Occipital lobe (tissue), 3 donors: ENCODE measurements at places on chromosomes 5 and 9.

- no peak for DNase-seq
These were observed 12.2 kb downstream of the SECISBP2 start for GRCh38 chr9:89330513-89330912.

- no peak for DNase-seq
These were observed 3.3 kb upstream of the EXOC3 start for GRCh38 chr5:439636-440035.

GRCh38 chr9:71985297-71985911 is 74.0 kb downstream of the C9orf85 start:
- no peak for DNase-seq

DNA sequence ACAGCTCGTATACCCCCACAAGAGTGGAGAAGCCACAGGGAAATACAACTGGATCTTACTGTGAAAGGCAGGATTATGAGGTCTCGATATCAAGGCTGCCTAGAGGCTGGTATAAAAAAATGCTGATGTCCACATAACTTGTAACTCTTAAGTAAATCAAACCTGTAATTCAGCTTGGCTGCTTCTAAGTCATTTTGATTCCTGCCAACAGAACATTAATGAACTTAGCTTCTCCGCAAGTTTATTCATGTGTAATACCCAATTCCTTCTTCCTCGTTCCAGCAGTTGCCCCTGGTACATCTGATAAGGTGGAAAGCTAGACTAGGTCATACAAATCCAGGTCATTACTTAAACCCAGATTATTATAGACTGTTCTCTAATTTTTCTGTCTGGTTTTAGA is 16.4 kb upstream of the SMIM15 start:
- DNase-seq: no peak

- DNase-seq: no peak
These were observed 10.7 kb downstream of the SLC25A25 start for GRCh38 chr9:128078504-128079434.

- no peak for DNase-seq
These were observed 75.4 kb downstream of the TEX10 start for GRCh38 chr9:100277166-100277979.

DNA sequence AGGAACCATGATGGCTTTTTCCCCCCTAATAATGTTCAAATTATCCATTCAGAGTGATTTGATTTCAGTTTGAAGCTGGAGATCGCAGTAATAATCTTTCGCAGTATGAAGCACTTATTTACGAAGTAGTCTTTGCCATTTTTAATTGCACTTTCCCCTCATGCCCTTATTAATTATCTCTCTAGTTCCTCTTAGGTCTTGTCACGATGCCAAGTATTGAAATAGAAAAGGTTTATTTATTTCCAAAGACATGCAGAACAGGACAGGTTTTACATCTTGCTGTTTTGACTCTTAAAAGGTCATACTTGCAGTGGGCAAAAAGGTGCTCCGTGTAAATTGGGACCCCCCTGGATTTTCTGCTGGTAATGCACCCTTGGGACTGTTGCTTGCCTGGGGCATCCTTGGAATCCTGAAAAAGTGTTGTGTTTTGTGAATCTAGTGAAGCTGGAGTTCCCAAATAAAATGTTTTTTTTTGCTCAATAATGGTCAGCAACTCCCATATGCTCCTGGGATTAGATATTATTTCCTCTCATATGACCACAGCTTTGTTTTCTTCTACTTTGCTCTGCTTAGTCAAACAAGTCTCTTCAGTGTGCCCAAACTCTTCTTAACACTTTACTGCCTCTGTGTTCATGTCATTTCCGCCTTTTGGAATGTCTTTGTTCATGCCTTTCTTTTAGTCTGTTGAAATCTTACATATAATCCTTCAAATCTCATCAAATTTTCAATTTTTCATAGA is 278.3 kb downstream of the TMEM38B start:
- DNase-seq: no peak

- DNase-seq: no peak
These were observed 210.2 kb downstream of the FRMD3 start for GRCh38 chr9:83327750-83328622.

GRCh38 chr9:93061260-93061751 is 2.8 kb downstream of the SUSD3 start:
- DNase-seq: no peak

DNA sequence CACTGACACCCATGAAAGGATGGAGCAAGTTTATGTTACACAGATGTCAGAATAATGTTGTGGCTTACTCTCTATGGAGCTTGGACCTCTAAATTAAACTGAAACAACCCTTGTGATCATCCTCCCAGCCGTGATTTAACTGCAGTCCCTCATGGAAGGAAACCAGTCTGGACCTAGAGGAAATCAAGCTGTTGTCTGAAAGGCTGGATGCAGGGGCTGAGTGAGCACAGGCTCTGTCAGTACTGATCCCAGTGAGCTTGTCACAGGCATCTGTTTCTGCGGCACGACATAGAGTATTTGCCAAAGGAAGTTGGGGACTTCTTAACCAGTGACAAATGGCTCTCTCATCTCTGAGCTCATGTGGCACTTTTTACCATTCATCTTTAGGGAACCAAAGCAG is 282.9 kb upstream of the MAP3K1 start:
- no peak for DNase-seq

DNA sequence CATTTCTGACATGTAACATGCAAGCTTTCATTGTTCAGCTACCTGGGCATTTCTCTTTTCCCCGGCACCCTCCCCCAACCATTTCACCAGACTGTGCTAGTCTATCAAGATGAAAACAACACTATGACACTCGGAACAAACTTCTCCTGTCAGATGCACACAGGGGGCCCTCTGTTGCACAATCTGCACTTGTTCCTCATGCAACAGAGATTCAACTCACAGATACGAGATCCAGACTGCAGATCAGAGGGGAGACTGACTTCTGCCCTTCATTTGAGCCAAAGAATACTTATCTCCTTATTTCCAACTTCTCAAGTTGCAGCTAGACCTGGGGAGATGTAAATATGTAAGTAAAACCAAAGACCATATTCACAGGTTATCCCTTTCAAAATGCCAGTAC is 15.7 kb upstream of the FST start:
- DNase-seq: no peak

DNA sequence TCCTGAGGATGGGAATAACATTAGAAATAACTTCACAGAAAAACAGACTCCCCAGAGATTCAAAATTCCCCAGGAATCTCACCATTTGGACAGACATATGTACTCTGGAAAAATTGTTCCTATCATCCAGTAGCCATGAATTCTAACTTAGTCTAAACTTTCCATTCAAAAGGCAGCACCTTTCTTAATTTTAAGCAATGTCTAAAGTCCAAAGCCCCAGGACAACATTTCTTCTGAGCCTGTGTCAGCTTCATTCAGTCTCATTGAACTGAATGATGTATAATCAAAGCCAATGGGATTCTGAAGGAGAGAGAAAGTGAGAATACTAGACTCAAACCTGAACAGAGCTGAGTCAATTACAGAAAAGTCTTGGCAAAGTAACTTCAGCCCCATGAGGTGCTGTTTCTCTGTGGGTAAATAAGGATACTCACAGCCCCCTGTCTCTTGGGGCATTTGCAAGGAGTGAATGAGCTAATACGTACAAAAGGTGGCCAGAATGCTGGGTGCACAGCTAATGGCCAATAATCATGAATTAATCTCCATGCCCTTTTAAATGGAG is 140.6 kb downstream of the SEMA5A start:
- DNase-seq: no peak

DNA sequence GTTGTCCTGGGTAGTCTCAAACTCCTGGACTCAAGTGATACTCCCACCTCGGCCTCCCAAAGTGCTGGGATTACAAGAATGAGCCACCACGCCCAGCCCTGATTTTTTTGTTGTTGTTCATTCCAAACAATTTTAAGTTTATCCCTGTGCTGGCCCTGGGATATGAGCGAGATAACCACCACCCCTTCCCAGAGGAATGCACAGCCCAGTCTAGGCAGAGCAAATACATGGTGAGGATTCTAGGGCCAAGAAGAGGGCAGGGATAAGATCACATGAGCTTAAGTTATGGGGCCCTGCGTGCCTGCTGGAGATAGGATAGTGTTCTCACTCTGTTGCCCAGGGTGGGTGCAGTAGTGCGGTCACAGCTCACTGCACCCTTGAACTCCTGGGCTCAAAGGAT is 21.0 kb upstream of the TOR1B start:
- no peak for DNase-seq

DNA sequence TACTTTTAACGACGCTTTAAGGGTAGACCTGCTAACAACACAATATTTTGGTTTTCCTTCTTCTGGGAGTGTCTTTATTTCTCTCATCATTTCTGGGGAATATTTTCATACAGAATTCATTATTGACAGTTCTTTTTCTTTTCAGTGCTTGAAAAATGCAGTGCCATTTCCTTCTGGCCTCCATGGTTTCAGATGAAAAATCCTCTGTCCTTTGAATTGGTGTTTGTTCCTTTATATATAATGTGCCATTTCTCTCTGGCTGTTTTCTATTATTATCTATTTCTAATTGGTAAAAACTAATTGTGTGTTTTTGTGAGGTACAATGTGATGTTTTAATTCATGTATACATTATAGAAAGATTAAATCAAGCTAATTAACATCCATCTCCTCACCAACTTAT is 194.3 kb upstream of the S1PR3 start:
- no peak for DNase-seq

GRCh38 chr5:131863700-131864099 is 66.9 kb upstream of the FNIP1 start:
- DNase-seq: no peak

DNA sequence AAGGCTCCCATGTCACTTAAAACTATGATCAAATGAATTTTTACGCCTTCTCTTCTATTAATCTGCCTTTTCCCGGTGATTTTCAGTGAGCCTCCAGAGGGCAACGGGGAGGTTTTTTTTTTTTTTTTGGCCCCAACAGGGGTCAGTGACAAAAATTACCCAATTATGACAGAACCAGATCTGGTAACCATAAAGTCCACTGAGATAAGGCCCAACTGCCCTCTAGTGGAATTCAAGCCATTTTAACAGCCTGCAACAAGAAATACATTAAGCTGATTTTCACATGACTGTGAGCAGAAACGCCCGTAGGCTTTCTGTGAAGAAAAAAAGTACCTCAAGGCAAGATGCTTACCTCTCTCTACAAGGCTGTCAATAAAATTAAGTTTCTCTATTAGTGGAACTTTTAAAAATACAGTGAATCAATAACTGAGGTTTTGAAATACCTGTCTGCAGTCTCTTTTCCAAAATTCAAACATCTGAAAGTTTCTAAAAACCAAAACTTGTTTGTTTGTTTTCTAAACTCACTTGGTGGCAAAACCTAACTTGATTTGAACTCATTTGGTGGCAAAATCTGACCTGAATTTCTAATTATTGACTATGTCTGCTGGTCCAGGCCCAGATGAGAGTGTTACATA is 49.7 kb upstream of the FST start:
- DNase-seq: no peak

- DNase-seq: no peak
These were observed 78.1 kb upstream of the UBTD2 start for GRCh38 chr5:172361566-172362238.

DNA sequence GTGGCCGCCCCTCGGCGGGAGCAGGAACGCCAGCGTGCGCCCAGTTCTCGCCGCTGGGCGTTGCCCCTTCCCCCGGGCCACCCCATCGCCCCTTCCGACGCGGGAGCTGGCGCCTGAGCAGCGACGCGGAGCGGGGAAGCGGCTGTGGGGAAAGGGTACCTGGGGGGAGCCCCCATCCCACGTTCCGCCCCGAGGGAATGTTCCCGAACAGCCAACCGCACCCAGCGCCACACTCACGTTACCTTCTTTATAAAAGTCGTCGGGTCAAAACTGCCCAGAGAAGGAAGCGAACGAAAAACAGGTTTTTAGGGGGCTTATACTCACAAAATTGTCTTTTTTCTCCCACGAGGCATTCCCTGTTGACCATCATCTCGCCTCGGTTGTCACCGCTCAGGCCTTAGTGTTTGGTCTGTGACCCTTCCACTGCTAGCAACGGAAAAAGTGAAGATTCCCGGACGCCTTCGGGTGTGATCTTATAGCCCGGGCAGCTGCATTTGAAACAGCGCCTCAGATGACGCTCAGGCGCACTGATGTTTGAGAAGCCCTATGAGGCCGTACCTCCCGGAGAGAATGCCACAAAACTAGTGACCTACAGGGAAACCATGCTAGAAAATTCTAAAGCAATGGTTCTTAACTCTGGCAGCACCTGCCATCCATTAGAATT is 475 bp upstream of the GOLM1 start:
- no peak for DNase-seq

DNA sequence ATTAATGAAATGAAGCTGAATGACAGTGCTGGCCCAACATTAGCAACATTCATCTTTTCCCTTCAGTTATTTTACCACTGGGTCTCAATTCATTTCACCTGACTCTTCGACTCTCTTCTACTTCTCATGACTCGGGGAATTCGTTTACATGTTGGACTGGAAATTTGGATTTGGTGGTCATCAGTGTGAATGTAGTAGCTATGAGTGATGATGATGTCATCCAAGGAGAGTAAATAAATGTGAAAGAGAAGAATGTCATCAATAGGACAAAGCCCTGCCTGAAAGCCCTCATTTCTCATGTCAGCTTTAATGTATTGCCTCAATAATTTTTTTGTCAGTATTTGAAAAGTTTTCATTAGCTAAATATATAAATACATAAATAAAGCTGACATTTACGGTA is 21.9 kb upstream of the CFAP95 start:
- DNase-seq: no peak

GRCh38 chr9:130666393-130667119 is 2.2 kb downstream of the PRDM12 start:
- no peak for DNase-seq

GRCh38 chr5:1823381-1824034 is 22.3 kb downstream of the NDUFS6 start:
- DNase-seq: no peak

DNA sequence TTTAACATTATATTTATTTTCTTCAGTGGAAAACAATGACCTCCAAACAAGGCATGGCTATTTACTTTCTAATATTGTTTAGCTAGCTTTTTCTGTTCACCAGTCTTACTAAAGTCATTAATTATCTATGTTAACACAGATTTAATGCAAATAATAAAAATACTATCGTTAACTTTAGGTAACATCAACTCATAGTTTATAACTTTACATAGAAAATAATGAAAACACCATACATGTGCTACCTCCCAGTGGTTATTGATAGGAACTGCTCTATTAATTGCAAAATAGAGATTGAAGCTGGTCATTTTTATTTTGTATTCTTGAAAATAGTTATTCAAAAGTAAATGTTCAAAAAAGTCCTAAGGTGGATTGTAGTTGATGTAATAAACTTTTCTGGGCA is 78.3 kb upstream of the HCN1 start:
- DNase-seq: no peak

- no peak for DNase-seq
These were observed 404.6 kb downstream of the CSNK1G3 start for GRCh38 chr5:123916345-123917121.

DNA sequence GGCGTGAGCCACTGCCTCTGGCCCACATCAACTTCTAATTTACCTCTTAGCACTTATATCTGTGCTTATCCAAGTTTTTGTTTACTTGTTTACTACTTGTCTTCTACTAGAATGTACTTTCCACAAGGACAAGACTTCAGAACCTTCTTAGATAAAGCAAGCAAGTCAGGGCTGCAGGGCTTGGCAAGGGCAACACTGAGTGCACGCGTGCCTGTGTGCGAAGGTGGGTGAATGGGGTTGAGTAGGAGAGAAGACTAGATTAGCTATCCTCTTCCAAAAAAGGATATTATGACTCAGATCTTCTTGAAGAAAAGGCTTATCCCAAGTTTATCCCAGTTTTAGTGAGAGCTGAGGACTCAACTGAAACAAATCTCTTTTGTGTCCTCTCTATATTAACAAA is 19.3 kb downstream of the AK3 start:
- DNase-seq: no peak

GRCh38 chr9:124303762-124304161 is 46.0 kb downstream of the NEK6 start:
- DNase-seq: no peak
